ENCODE measurements at places on chromosomes 3 and 15.

DNA sequence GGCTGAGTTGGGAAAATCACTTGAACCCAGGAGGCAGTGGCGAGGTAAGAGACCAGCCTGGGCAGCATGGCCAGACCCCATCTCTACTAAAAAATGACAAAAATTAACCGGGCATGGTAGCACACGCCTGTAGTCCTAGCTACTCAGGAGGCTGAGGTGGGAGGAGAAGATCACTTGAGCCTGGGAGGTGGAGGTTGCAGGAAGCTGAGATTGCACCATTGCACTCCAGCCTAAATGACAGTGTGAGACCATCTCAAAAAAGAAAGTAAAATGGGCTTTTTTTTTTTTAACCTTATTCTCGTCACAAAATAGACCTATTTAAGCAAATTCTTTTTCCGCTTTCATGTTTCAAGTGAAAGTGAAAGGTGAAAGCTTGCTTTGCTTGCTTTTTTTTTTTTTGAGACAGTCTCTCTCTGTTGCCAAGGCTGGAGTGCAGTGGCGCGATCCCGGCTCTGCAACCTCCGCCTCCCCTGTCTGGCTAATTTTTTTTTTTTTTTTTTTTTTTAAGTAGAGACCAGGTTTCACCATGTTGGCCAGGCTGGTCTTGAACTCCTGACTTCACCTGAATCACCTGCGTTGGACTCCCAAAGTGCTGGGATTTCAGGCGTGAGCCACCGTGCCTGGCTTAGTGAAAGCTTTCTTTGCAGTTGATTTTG is 3.6 kb downstream of the PDIA3 start:
- DNase-seq, result no peak

DNA sequence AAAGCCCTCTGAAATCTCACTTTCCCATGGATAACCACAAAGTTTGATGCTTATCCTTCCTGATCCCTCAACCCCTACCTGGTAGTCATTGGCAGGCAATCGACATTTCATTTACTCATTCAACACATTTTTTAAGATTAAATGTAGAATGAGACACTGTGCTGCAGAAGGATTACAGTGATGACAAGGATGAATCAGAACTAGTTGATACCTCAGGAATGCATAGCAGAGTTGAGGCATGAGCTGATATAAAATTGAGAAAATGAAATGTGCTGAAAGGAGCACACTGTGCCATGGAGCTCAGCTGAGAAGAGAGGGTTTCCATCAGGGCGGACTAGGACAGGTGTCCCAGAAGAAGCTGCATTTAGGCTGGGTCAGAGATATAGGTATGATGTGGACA is 48.9 kb upstream of the ACTL6A start:
- DNase-seq, result no peak

GRCh38 chr15:51736751-51737521 is 519 bp downstream of the LYSMD2 start:
- DNase-seq, result peak; percentile 36

DNA sequence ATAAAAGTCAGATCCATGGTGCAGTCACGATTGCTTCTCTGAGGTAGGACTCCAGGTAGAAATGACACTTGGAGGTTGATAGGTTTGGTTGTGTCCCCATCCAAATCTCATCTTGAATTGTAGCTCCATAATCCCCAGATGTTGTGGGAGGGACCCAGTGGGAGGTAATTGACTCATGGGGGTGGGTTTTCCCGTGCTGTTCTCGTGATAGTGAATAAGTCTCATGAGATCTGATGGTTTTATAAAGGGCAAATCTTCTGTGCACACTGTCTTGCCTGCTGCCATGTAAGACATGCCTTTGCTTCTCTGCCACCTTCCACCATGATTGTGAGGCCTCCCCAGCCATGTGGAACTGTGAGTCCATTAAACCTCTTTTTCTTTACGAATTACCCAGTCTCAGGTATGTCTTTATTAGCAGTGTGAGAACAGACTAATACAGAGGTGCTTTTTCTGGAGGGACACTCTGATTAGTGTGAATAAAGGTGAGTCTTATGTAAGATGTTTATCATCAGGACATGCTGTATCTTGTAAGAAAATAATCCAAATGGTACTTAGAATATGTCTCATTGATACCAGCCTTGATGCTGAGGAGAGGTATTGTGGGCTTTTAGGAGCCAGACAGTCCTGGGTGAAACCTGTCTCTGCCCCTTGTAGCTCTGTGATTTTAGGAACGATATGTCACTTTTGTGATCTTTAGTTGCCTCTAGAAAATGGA is 43.0 kb downstream of the SLCO3A1 start:
- DNase-seq, result no peak

DNA sequence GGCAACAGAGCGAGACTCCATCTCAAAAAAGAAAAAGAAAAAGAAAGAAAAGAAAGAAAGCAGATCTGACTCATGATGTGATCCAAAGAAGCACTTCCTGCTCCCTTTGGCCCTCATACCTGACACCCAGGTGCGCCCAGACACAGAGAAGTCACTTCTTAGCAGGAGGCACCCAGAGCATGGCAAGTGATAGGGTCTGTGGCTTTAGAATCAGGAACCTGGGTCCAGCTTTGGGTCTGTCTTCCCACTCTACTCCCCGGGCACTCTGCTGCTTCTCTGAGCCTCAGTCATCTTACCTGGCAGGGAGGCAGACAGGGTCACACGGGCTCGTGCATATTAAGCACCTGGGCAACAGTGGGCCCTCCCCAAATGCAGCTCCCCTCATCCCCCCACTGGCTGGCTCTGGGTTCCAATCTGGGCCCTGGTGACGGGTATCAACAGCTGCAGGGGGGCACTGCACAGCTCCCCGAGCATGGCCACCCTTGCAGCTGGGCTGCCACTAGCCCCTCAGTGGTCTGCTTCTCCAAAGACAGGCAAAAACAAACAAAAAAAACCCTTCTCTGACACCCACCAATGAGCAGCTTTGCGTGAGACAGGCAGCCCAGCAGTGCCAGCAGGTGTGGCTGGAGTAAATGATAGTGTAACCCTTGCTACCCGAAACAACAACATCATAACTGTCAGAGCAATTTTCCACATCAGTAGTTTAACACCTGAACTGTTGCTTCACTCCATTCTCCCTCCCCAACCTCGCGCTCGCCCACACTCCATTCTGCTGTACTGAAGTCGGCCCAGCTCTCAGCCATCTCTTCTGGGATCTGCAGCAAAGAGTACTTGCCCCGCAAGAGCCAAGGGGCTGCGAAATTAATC is 99.8 kb downstream of the MEGF11 start:
- no peak for DNase-seq

- DNase-seq, result no peak
Measured at GRCh38 chr3:45574067-45574494, 20.5 kb upstream of the LIMD1 start.

GRCh38 chr3:52280050-52280461 is 1.6 kb upstream of the WDR82 start:
- no peak for DNase-seq

DNA sequence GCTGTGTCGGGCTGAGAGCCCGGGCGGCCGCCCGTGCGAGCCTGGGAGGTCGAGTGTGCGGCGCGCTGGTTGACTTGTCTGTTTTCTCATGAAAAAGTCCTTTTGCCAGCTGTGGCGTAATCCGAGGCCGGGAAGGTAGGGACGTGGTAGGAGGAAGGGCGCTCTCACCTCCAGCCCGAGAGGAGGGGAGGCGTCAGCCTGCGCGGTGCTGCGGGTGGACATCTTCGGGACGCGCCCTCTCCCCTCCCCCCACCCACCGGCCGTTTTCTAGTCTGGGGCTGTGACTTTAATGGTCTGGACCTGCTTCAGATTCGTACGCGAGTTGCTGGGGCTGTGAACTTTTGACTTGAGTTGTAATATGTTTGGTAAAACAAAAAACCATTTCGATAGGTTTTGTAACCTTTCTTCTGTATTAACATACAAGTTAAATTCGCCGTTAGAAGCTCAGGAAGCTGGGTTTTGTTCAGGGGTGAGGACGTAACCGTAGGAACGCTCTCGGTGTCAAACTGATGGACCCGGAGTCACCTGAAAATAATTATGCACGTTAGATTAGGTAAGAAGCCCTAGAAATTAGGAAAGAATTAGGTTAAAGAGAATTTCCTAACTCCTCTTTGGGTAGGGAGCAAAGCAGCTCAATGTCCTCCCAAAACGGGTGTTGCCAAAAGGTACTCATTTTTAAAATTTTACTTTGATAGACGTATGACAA is 762 bp downstream of the NCK1 start:
- DNase-seq, result peak; percentile 31

- no peak for DNase-seq
Measured at GRCh38 chr3:144491333-144491732, 519.7 kb downstream of the DIPK2A start.

DNA sequence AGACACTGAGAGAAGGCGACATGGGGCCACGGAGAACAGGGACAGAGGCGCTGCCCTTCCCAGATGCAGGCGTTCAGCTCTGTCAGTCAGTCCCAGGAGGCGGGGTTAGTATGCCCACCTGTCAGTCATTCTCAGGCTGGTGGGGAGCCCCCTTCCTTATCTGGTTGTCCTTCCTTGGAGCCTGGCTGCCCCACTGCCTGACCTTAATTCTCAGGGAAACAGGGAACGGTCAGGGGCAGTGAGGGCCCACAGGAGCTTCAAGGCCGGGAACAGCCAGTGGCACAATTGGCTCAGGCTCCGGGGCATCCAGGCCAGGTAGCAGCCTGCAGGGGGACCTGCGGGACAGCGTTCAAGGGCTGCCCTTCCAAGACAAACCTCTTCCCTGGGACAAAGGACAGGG is 133.2 kb downstream of the CHSY1 start:
- no peak for DNase-seq

DNA sequence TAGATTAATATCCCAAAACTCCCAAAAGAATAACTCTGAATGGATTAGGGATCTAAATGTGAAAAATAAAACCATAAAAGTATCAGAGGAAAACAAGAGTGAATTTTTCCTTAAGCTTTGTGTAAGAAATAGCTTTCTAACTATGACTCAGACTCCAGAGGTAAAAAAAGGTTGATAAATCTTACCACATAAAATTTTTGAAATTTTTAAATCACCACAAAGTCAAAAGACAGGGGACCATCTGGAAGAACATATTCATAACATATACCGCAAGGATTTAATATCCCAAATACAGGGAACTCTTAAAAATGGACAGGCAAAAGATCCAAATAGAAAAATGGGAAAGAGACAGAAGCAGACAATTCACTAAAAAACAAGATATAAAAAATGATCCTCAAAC is 145.0 kb downstream of the ARNT2 start:
- DNase-seq, result no peak

DNA sequence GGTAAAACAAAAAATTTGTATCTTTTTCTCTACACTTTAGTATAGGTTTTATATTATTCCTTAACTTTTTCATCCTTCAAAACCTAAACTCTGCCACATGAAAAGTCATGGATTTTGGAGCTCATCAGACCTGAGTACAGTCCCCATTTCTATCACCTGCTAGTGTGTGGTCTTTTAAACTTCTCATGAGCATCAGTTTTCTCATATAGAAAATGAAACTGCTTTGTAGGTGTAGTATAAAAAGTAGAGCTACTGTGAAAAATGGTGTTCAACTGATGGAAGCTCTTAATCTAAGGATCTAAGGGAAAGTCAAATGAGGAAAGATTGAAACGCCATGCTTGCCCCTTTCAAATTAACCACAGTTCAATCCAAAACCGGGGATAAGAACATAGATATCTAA is 686.5 kb downstream of the MECOM start:
- DNase-seq, result no peak

DNA sequence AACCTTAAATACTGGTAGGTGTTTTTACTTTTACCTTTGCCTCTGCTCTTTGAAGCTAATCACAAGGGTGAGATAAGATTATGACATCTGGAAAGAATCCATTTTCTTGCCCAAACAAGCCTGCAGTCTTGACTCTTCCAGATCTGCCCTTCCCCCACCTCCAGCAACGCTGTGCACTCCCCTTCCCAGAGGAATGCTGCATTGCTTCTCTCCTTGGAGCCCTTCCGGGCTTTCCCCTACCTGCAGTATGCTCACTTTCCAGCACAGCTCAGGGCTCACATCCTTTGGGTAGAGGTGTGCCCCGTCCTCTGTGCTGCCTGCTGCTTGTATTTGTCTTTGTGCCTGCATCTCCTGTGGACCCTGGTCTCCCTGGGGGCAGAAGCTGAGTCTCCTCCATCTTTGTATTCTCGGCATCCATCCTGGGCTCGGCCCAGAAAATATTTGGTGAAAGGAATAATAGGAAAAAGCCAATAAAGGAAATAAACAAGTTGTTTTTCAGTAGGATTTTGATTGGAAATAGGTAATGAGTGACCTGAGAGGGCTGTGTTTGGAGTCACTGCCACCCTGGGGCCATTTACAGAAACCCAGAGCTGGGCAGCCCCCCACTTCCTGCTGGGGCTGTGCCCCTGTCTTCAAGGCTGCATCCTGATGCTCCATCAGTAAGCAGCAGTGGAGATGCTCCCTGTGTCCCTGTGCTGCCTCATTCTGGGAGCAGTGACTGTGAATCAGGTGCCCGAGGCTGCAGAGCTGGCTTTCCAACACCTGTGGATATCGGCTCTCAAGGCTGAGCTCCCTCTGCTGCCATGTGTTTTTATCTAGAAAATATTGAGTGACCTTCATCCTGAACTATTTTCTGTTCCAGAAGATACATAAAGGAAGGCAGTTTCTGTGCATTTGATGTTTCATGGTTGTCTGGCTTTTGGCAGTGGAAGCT is 117.5 kb downstream of the EEFSEC start:
- no peak for DNase-seq

DNA sequence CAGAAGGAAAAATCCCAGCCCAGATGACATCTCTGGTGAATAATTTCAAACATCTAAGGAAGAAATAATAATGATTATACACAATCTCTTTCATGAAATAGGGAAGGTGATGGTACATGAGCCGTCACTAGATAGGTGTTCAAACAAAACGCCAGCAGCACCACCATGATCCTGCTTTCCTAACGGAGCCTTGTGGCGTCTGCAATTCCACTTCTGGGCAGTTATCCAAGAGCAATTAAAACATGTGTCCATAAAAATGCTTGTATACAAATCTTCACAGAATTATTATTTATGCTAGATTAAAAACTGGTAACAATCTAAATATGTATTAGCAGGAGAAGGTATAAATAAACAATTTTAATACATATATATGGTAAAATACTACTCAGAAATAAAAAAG is 33.7 kb downstream of the RTP4 start:
- no peak for DNase-seq

DNA sequence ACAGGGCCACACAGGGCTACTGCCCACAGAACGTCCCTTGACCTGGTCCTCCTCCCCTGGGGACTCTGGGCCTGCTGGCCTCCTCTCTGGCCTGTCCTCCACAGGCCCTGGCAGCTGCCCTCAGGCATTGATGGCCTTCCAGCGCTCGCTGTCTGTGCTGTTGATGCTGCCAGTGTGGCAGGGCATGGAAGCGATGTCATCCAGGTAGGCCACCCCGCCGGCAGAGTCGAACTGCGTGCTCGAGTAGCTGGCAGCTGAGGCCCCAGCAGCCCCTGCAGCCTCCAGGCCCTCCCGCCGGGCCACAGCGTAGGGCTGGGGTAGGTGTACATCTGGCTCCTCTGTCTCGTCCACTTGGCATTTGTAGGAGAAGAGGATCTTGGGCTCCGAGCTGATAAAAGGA is 17.1 kb downstream of the TPRA1 start:
- no peak for DNase-seq
